HFFc6 (cell line): ENCODE measurements at places on chromosomes 6 and 20. TPM values are rescaled to one million over a fixed set of nuclear protein-coding genes. Genes with fewer than 3 reads are reported as not detected.

DNA sequence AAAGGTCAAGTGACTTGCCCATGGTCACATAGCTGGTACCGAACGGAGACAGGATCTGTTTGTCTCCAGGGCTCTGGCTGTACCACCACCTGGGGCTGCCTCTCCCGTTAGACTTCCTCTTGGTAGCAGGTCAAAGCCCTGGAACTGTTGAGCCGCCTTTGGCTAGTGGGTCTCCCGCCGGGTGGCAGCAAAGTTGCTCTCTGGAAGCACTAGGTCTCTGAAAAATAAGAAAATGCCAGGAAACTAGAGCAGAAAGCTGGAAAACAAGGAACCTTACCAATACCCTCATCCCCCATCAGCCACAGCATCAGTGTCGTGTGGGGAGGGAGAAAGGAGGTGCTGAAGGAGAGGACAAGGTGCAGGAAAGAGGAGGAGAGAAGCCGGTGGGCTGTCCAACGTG is 291.0 kb upstream of the SUPT3H start:
- DNase-seq: no peak

- no peak for DNase-seq
These were observed 63.3 kb upstream of the TAB2 start for GRCh38 chr6:149254253-149254652.

DNA sequence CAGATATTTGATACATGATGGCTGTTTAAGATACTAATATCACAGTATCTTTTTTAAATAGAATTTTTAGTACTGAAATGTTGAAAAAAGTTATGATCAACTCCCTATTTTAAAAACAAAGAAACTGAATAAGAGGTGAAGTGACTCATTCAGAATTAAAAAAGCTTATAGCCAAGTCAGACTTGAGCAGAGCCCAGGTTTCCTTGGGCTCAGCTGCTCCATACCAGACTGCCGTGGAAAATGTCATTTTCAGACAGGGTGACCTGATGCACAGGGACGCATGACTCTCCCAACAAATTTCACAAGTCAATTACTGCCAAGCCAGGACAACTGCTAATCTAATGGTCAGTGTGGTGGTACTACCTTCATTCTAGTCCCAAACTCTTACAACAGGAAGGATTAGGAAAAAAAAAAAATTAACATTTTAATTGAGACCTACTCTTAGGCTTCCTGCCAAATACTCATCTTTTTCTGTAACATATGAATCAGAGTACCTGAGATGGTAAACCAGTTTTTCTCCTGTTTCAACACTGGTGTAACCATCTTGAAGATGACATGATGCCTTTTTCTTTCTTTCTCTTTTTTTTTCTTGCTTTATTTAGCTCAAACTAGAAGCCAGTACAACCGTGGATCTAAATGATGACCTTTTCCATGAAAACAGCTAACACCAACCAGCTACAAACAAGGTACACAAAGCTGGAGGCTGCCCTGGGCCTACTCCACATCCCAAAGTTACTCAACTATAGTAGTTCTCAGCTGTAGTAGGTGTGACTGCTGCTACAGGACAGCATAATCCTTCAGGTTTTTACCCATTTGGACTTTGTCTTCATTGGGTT is 30.5 kb downstream of the SLC22A23 start:
- no peak for DNase-seq

- DNase-seq: peak; percentile 97
These were observed 18.1 kb downstream of the TUBB2B start for GRCh38 chr6:3209114-3210023.

DNA sequence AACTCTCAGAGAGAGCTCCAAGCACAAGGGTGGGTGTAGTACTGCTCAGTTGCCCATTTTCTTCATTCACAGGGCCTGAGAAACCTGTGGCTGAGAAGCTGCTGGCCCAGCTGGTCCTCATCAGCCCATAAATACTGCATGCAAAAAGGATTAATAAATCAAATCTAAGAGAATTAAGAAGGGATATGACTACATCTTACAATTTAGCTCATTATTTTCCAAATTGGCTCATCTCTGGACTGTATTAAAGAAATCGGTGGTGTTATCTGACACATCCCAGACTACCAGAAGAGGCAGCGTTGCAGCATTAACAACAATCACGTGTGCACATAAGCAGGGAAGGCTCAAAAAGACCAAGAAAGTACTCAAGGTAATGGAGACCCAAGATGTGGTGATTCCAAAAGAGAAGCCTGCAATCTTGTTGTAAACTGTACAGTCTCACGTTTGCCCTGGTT is 90.7 kb downstream of the CD24 start:
- DNase-seq: no peak

- DNase-seq: no peak
These were observed 87.4 kb upstream of the TPD52L1 start for GRCh38 chr6:125066140-125066539.

DNA sequence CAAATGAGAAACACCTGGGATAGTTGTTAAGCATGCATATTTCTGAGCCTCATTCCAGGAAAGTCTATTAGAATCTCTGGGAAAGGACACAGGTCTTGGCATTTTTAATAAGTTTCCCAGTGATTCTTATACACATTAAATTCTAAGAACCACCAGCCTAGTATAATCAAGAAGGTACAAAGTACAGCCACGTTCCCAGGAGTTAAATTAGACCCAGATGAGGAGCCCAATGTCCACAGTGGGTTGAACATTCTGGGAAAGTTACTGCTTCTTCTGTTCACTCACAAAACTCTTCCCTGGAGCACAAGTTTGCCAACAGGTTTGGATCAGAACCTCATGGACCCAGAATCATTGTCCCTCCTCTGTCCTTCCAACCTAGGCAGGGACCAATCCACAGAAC is 90.4 kb downstream of the RCAN2 start:
- no peak for DNase-seq

DNA sequence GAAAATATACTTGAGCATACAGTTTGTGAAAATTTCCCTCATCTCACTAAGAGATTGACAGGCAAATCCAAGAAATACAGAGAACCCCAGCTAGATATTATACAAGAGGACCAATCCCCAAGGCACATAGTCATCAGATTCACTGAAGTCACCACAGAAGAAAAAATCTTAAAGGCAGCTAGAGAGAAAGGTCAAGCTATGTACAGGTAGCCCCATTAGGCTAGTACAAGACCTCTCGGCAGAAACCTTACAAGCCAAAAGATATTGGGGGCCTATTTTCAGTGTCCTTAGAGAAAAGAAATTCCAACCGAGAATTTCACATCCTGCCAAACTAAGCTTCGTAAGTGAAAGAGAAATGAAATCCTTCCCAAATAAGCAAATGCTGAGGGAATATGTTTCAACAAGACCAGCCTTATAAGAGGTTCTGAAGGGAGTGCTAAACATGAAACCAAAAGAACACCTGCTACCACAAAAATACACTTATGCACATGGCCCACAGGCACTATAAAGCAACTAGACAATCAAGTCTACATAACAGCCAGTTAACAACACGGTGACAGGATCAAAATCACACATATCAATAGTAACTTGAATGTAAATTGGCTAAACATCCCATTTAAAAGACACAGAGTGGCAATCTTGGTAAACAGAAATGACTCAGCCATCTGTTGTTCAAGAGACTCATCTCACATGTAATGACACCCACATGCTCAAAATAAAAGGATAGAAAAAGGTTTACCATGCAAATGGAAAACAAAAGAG is 96.3 kb downstream of the FHL5 start:
- no peak for DNase-seq

GRCh38 chr6:156562019-156562418 is 215.2 kb upstream of the ARID1B start:
- DNase-seq: no peak

DNA sequence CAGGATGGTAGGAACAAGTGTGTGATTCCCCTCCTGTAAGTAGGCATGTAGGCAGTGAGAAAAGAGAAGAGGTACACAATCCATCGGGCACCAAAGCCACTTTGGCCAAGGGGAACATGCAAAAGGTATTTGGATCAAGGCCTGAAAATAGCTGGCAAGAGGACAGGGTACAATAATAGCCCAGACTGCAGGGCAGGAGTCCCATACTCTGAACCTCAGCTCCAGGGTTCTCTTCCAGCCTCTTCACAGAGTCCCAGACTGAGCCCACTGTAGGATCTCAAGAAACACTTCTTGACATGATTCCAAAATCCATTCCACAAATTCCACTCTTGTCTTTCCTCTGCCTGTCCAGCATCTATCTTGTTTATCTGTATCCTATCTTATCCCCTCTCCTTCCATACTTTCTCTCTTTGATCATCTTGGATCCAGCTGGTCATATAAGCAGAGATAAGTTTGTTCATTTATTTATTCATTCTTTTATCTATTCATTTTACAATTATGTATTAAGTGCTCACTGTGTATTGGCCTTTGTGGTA is 19.7 kb downstream of the ACSS2 start:
- peak; percentile 12 for DNase-seq

DNA sequence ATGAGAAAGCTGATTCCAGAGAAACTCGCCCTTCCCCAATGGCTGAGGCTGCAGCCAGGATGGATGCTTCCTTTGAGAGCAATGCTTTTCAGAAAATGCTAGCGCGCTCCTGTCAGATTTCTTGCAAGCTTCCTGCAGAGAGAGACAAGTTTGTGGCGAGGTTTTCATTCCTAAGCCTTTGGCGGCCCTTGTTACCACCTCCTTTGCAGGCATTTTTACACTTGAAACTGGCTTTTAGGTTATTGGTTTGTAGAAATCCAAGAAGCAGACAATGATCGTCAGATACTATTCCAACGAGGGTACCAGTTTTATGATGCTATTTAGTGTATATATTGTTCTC is 1.1 kb downstream of the FNDC1 start:
- no peak for DNase-seq

DNA sequence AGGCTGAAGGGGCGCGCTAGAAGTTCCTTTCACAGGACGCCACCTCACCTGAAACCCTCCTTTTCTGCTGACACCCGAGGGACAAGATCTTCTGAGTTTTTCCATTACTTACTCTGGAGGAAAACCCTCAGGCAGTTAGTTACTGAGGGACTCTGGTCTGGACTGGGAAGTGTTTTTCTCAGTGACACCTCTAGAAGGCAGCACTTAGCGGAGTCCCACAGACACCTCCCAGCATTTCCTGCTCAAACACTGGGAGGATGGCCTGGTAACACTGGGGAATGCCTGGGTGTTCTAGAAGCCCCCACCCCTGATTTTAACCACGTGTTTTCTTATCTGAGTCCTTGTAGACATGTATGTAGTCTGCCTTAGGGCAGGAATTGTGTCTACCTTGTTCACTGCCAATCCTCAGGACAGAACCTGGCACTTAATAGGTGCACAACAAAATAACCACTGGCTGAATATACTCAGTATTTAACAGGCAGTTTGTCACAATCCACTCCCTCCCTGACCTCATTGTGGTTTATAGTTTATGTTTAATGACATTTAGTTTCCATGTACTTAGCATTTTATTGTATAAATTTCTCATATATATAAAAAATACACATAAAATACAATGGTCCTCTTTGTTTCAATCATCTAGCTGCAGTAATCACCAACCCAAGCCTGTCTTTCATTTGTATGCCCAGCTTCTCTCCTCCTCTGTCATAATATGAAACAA is 4.8 kb downstream of the GSTA3 start:
- DNase-seq: no peak

The DAAM2 gene
- 3.3 and 7.7 TPM in 2 replicates for total RNA-seq
